Pons (tissue), 1 donor: ENCODE measurements at places on chromosomes 5 and 9.

DNA sequence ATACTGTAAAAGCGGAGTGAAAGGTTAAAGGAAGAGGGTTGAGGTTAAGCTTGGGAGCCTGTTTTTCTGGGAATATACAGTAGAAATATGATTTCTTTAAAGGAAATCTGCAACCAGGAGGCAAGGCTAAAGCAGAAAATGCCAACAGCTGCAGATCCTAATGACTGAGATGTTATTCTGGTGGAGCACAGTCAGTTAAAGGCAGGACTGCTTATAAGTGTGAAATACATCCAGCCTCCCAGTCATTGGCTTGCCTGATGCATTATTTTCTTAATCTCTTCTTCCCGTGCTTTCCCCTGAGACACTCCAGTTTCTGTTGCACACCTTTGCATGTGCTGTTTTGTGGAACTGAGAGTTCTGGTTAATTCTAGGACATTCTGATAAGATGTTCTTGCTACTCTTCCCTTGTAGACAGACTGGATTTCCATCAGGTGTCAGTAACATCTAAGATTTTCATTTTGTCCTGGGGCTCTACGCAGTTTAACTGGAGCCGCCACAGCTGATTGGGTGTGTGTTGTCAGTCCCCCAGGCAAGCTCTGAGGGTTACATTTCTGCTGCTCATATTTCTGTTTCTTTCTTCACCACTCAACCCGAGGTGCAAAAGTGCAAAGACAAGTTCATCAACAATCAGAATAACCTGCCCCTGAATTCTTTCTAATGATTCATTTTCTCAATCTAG lies 44.4 kb downstream of the CAST start:
- no peak for DNase-seq

DNA sequence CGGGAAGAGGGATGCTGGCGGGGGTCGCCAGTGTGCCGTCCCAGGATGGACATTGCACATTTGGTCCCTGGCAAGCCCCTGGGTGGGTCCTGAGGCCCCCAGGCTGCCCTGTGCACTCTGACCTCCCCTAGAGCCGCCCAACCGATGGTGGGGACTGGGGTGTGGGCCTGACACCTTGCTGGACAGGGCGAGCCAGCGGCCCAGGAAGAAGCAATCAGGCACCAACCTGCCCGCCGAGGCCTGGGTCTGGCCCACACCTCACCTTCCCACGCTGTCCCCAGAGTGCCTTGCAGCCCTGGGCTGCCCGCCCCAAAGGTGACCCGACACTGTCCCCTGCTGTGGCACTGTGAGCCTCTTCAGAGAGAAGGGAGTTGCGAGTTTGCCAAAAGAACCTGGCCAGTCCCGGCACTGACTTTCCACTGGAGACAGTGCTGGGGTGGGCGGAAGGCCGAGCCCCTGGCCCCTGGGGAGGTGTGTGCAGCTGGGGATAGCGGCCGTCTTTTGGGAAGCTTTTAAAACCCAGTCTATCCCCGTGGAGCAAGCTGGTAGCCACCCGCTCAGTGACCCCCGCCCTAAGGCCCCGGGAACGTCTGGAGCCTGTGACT lies 12.0 kb upstream of the NRARP start:
- no peak for DNase-seq

DNA sequence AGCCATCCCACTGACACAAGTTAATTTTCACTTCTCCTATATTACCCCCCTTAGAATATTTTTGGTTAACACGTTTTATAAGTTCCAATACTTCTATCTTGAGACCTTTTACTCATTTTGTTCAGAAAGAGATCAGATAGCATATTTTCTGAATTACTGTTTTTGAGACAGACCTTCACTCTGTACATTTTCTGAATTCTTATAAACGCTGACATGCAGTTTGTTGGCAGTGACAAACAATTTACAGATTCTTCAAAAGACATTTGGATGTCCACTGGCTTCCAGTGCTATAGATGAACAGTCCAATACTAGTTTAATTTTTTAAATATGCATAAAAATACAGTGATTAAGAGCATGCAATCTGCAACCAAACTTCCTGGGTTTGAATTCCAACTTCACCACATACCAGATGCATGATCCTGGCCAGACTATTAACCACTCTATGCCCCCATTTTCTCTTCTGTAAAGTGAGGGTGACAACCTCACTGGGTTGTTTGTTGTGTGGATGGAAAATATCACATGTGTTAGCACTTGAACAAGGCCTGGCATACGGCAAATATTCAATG lies 142.1 kb downstream of the AGTPBP1 start:
- no peak for DNase-seq

- no peak for DNase-seq
Measured at GRCh38 chr5:99973779-99974178, 561.4 kb upstream of the FAM174A start.

DNA sequence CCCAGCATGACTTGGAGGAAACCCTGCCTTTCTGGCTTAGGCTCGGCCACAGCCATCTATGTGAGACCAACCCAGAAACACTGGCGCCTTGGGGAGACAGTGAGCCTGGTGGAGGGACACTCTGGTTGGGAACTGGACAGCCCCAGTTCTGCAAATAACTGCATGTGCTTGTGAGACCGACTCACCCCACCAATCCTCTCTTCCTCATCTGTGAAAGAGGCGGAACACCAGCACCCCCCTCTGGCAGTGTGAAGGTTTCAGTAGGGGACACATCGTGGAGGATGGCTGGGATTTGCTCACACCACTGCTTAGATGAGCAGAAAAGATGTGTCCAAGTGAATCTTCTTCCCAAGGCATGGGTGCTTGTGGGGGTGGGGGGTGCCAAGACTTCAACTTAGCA lies 43.4 kb upstream of the N4BP3 start:
- DNase-seq: peak; percentile 8

DNA sequence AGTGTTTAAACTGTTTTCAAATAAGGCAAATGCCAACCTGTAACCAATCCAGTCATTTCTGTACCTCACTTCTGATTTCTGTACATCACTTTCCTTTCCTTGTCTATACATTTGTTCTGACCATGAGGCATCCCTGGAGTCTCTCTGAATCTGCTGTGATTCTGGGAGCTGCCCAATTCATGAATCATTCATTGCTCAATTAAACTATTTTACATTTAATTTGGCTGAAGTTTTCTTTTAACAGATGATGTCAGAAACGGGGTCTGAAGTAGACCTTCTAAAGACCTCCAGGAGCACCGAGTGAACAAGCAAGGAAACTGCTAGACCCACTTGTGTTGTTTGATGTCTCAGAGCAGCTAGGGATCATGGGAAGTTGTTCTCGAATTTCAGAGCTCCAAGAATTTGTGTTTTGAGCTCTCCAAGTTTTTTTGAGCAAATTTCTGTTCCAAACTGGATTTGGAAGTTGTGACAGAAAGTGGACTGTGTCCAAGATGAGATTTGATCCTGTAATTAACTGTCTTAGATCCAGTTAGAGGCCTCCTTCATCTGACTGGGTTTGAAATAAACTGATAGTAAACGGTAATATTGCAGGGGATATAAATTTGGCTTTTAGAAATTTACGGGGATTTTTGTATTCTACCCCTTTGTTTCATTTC lies 490.8 kb upstream of the ST8SIA4 start:
- DNase-seq: no peak

DNA sequence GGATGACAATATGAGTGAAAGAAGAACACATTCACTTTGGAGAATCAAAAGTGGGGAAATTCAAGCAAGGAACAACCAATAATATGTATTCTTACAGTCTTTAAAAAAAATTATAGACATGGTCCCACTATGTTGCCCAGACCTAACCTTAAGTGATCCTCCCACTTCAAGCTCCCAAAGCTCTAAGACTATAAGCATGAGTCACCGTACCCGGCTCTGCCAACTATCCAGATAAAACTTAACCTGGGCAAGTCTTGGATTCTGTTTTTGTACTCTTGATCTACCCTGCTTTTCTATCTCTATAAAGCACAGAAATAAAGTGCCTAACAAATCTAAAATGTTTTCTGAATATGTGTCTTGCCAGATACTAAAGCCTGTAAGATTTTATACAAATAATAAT lies 30.9 kb downstream of the CEMIP2 start:
- DNase-seq: no peak
